ENCODE measurements at places on chromosomes 2 and 18.

DNA sequence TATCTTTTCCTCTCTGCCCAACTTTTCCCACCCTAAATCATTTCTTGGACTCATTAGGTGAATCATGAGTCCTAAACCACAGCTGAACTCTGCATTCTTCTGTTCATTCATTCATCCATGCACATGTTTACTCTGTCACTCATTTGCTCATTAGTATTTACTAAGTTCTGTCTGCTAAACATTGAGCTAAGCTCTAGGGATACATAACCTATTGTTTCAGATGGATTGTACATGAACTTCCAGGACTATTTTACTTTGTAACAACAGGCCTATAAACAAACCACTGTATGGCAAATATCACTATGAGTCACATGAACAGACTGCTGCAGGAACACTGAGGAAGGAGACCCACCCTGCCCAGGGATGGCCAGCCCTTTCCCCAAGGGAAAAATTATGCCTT lies 14.6 kb upstream of the DYNC2LI1 start:
- DNase-seq, result no peak

DNA sequence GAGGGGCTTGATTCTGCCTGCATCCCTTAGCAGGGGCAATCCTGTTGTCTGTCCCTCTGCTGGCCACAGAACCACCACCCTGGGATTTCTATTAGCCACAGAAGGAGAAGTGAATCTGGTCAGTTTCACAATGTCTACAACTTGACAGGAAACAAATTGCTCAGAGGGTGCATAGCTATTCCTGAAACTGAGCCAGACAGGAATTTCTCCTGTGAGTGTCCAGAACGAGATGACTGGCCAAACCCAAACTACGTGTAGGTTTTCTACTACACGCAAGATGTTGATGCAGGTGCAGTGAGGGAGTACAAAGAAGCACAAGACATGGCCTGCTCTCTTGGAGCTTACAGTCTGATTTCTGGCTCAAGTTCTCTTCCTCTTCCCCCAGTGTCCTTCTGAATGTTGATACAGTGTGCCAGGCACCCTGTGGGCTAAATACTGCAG lies 201.9 kb downstream of the CLIP4 start:
- DNase-seq, result no peak

GRCh38 chr2:26521054-26521912 lies 43.4 kb upstream of the OTOF start:
- DNase-seq, result no peak

- DNase-seq, result no peak
Measured at GRCh38 chr2:20451761-20452499, 5.1 kb downstream of the RHOB start.

DNA sequence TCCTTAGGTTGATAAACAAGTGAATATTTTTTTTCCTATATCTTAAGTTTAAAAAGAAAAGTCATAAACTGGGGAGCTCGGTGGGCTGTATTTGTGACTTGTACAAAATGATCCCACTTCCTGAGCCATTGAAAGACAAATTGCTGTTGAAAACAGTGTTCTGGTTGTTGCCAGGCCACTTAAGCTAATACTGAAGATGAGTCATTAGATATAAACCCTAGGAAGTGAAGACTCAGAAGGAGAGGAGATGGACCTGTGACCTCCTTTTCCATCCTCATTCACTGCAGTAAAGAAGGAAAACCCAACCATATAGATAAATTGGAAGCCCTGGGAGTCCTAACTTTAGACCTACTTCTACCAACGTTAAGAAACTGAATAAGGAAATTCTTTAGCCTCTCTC lies 46.2 kb upstream of the SERPINE2 start:
- DNase-seq, result no peak

GRCh38 chr2:235165631-235166030 lies 213.8 kb downstream of the SH3BP4 start:
- no peak for DNase-seq

DNA sequence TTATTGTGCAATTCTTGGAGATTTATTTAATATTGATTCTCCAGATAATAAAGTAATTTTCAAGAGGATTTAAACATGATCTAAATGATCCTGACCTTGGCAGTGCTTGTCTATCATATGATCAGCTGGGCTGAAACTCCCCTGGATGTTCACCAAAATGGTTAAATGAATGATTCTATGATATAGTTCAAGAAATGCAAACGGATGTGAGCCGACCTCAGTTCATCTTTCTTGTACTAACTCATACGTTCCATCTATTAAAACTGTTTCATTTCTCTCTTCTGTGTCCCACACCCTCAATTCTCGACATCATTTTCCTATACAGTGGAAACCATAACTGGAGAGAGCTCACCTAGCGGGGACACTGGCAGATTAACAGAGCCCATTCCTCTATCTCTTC lies 281.7 kb upstream of the CCDC68 start:
- DNase-seq, result no peak

- no peak for DNase-seq
Measured at GRCh38 chr2:39202639-39203369, 41.0 kb downstream of the CDKL4 start.

Measured in stimulated activated CD8-positive, alpha-beta memory T cell treated with anti-CD3 and anti-CD28 coated beads, Interleukin-7, amount 100 ng/mL, for 24 hours (primary cell).